ENCODE measurements at places on chromosomes 13 and 19.

- no peak for DNase-seq
Measured at GRCh38 chr19:4802711-4803110, 11.2 kb downstream of the FEM1A start.

- no peak for DNase-seq
Measured at GRCh38 chr19:3710265-3710812, 2.2 kb downstream of the TJP3 start.

GRCh38 chr19:23273590-23274412 lies 23.6 kb upstream of the ZNF724 start:
- peak; percentile 93 for DNase-seq

DNA sequence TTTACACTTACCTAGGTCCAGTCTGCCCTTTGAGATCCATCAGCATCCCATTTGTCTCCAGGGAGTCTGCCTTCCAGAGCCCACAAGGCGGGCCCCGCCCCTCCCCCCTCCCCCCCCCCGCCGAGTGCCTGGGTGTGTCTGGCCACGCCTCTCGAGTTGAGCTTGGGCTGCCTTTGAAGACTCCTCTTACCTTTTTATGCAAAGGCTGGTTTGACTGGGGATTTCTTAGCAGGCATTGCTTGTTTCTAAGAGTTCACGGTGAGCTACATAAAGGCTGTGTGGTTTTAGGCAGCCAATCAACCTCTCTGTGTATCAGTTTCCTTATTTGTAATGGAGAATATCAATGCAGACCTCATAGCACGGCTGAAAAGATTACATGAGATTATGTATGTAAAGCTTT lies 11.3 kb downstream of the GPR12 start:
- DNase-seq: no peak

GRCh38 chr19:32287086-32287485 lies 58.3 kb upstream of the ZNF507 start:
- DNase-seq: no peak

DNA sequence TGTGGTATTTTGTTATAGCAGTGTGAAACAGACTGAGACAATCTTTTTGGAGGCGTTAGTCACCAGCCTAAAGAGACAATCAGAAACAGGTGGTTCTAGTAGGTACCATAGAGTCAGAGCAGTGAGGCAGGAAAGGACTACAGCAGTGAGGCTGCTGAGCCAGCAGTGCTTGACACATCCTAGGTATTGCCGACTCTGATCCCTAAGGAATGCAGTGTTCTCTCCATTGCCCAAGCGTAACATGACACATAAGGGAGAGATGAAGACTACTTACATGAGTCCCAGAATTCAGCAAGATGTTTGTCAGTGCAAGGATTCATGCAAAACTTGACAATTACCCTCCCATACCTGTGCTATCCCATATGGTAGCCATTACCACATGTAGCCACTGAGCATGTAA lies 62.4 kb upstream of the XPO4 start:
- DNase-seq: peak; percentile 48

DNA sequence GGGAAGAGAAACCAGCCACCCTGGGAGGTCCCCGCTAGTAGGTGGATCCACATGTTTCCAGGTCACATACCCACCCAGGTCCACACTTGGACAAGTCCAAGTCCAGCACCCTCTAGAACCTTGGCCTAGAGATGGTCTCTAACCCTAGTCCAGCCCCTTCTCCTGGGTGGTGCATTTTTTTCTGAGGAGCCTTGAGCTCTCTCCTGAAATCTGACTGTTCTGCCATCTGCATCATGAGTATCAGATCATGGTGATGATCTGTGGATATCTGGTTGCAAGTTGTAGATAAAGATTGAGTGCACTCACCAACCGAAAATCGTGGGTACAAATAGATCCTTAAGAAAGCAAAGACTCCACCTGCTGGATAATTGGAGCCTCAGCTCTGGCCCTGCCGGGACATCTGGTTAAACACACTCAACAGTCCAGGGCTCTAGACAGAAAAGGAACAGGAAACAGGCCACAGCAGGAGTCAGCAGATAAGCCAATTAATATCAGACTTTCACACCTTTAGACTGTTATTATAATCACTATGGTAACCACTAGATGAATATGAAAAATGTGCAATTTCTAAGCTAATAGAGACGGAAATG lies 41.1 kb downstream of the GPR12 start:
- DNase-seq: peak; percentile 43

DNA sequence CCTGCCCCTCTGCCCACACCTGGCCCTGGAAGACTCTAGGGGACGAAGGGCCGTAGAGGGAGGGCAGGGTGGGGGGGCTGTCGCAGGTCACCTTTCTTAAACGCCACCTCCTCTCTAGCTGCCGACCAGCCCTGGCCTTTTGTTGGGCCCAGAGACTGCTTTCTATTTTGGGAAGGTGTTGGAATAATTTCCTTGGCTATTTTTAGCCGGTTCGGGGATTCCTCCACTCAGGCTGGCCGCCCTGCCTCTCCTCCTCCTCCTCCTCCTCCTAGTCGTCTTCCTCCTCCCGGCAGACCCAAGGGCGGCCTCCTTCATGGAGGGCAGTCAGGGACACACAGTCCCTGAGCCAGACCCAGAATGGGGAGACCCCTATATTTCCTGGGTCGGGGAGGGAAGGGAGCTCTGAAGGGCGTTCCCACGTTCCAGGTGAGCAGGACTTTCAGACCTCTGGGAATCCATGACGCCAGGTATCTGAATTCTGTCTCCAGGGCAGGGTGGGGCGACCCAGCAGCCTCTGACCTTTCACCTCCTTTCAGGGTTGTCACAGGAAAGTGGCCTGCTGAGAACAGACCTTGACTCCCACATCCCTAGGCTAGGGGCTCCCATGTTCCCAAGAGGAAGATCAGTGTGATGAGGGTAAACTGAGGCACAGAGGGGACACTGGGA lies 19.9 kb downstream of the GADD45B start:
- DNase-seq: no peak

Measured in ELR (cell line).